ENCODE measurements at places on chromosomes 3 and 15.

DNA sequence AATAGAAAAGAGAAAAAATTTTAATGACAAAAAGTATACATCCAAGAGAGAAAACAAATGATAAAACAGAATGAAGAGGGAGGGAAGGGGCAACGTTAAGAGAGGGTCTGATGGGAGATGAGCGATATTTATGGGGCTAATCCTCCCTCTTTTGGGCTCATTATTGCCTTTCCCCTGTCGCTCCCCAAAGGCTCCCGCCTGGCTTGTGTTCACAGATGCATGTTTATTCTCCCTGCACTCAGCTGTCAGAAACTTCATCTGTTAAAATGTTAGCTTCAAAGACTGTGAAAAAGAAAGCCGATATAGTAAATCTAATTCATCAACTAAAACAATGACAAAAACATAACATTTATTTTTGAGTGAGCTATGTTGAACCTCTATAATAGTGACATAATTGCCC, 74.3 kb downstream of the GABRB3 start:
- DNase-seq: no peak

GRCh38 chr3:176697284-176697889, 499.9 kb downstream of the TBL1XR1 start:
- DNase-seq: no peak

GRCh38 chr15:75725006-75725718, 12.5 kb upstream of the CSPG4 start:
- DNase-seq: no peak

DNA sequence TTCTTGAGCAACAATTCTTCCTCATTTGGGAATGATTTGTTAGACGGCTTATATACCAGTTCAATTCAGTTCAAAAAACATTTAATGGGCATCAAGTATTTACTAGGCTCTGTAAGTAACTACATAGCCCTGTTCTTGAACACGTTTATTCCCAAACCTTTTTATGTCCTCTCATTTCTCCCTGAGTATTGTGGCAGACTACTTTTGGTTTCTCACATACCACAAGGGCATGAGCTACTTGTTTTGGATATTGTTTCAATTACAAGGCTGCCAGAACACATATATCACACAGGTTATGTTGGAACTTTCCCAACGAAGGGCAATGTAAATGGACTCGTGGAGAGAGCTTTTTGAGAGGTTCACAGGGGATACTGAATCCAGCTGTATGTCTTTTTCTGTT, 363.8 kb upstream of the NAALADL2 start:
- peak; percentile 46 for DNase-seq

DNA sequence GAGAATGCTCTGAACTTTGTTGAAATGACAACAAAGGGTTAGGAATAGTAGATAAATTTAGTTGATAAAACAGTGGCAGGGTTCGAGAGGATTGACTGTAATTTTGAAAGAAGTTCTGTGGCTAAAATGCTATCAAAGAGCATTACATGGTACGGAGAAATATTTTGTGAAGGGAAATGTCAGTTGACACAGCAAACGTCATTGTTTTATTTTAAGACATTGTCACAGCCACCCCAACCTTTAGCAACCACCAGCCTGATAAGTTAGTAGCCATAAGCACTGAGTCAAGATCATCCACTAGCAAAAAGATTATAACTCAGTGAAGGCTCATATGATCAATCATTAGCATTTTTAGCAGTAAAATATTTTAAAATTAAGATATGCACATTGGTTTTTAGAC, 8.7 kb upstream of the ST3GAL6 start:
- DNase-seq: no peak

DNA sequence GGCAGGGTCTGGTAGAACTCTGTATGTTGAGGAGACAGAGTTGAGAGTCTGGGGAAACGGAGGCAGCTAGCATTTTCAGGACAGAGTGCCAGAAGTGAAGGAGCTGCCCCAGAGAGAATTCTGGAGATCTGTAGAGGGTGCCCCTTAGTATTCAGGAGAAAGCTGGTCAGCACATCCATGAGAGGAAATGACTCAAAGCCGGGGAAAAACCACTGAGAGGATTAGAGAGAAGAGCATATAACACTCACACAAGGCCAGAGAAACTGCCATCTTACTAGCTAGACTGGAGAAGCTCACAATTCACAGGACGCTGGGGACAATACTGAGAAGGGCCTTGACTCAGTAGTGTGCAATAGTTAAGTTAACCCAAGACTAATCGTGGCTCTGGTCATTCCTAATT, 75.7 kb upstream of the DPPA4 start:
- no peak for DNase-seq

GRCh38 chr3:87691109-87691508, 367.7 kb downstream of the CGGBP1 start:
- DNase-seq: no peak

- DNase-seq: no peak
Observed at GRCh38 chr3:105730801-105731354, 137.9 kb downstream of the CBLB start.

DNA sequence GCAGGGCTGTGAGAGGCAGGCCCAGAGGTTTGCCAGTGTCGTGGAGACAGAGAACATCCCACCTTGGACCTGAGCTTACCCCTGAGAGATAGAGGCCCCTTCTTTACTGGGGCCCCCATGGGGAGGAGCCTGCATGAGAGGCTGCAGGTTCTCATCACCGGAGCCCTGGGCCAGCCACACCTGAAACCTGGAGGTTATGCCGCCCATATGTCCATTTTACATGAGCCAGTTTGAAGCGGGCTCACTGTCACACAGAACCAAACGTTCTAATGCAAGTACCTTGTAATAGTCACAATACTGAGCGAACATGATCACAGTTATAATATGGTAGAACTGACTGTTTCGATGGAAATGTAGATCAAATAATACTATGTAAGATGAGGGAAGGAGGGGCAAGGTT, 6.3 kb upstream of the IQSEC1 start:
- DNase-seq: no peak

GRCh38 chr3:196096382-196096953, 14.6 kb upstream of the TFRC start:
- no peak for DNase-seq

Measured in NCI-H1105 treated with DMSO at 0.1 percent for 48 hours (cell line).